ENCODE measurements at places on chromosomes 4 and X.

GRCh38 chr4:85909851-85910250 lies 434.9 kb downstream of the ARHGAP24 start:
- no peak for DNase-seq

DNA sequence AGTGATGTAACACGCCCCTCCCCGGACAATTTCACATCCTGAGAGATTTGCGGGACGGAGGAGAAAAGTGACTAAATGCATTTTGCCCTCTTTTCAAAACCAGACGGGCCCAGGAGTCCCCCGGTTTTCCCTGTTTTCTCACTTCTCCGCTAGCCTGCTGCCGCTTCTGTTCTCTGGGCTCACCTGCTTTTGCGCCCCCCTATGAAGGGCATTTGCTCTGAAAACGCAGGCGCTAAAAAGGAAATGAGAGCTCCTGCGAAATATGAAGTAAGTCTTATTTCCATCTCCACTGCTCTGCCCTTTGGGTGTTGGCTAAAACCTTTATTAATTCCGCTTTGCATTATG lies 613 bp upstream of the TMEM47 start:
- no peak for DNase-seq

DNA sequence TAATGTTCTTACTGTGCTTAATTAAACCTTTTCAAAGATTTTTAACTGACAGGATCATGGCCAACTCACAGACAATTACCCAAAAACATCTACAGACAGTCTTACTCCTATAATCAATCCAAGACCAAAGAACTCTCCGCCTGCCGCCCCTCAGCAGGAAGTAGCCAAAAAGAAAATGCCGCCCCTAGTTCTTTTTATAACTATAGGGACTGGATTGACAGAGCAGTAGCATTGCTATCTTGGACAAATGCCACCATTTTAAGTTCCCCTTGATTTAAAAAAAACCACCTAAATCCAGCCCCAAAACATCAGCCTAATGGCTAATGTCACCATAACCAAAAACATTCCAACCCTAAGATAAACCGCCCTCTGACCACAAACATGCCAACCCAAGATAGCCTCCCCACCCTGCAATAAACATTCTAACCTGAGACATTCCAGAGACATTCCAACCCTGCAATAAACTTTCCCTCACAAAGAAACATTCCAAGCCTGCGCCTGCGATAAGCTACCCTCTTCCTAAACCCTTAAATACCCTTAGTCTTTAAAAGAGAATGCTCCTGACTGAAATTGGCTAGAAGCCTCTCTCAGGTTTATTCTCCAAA lies 77.0 kb downstream of the COQ2 start:
- DNase-seq = no peak

DNA sequence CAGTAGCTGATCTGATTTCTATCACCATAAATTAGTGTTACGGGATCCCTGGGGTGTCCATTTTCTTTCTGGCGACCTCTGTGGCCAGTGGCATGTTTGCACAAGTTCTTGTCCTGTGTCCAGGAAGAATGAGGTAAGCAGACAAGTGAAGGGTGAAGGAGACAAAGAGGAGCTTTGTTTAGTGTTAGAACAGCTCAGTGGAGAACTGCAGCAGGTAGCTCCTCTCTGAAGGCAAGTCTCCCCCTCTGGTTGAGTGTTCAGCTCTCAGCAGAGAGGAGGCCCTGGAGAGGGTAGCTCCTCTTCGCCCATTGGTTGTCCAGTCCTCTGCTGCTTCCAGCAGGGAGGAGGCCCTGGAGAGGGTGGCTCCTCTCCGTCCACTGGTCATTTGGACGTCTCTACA lies 47.2 kb downstream of the DMP1 start:
- no peak for DNase-seq

- no peak for DNase-seq
These were observed 2.2 kb upstream of the FBXL5 start for GRCh38 chr4:15657366-15657765.

GRCh38 chrX:106903856-106904528 lies 851 bp upstream of the RIPPLY1 start:
- DNase-seq = no peak

GRCh38 chr4:85498068-85498733 lies 23.3 kb downstream of the ARHGAP24 start:
- no peak for DNase-seq

GRCh38 chr4:157514711-157515110 lies 294.2 kb downstream of the GRIA2 start:
- DNase-seq = no peak

DNA sequence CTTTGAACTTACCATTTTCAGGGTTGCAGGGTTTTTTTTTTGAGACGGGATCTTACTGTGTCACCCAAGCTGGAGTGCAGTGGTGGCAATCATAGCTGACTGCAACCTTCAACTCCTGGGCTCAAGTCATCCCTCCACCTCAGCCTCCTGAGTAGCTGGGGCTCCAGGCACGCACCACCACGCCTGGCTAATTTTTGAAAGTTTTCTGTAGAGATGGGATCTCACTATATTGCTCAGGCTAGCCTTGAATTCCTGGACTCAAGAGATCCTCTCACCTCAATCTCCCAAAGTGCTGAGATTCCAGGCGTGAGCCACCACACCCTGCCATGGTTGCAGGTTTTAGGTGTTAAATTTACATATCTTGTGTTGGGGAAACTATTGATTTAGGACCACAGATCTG lies 64.5 kb downstream of the STOX2 start:
- DNase-seq = no peak

- DNase-seq = no peak
These were observed 691 bp downstream of the MAGED1 start for GRCh38 chrX:51893931-51894696.

GRCh38 chr4:122512430-122512829 lies 55.9 kb upstream of the IL2 start:
- no peak for DNase-seq

DNA sequence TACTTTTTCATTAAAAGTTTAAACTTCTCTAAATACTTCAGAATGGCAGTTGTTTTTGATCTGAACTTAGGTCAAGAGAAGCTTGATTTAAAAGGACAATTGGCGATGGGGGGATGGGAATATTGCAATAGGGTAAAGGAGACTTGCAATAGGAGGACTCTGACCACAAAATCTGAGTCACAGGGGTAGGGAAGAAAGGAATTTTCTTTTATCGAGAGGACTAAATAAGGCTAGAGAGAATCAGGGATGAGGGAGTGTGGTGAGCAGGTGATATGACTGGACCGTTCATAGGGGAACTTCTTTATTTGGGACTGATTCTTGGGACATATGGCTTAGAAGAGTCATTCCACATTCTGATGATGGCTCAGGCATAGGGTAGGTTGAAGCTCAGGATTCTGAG lies 1260.2 kb downstream of the ADGRL3 start:
- DNase-seq = no peak

- DNase-seq = no peak
These were observed 47.5 kb downstream of the TMEM164 start for GRCh38 chrX:110050386-110050785.

GRCh38 chr4:88320224-88320779 lies 35.9 kb upstream of the PPM1K start:
- DNase-seq = no peak

DNA sequence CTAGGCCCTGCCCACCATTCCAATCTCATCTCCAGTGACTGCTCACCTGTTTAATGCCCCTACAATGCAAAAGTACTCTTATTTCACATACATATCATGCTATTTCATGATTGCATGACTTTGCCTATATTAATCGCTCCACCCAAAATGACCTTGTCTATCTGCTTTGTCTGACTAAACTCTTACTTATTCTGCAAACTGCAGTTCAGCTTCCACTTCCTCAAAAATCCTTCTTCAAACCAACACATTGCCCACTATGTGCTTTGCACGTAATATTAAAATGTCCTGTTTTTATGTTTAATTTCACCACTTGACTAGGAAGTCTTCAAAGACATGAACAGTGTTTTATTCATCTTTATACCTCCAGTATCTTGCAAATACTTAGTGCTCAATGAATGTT lies 229.6 kb downstream of the OPHN1 start:
- DNase-seq = no peak

GRCh38 chrX:20132666-20133065 lies 9.0 kb downstream of the EIF1AX start:
- no peak for DNase-seq

GRCh38 chr4:83019794-83020494 lies 9.3 kb upstream of the LIN54 start:
- no peak for DNase-seq

DNA sequence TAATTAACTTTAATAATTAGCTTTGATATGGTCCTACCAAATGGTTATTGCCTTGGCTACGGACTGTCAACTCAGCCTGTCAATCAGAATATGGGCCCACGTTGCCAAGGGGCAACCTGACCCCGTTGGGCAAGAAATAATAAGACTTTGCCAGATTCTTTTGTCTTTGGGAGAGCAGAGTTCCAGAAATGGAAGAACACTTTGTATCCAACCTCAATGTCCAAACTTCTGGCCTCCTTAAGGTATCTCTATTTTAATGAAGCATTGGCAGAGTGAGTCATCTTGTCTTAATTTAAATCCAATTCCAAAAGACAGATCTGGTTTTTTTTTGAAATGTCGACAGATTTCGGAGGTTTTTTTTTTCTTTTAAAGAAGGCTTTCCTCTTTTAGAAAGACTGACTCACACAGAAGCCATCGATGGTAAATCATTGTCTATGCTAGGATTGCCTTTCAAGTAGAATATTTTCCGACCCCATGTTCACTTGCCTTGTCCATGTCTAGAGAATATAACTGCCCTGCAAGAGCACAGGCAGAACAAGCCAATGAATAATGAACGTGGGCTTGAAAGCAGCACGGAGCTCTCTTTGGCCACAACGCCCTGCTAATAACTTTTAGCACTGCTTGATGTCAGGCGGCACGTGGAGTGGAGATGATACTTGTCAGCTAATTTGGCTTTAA lies 190.3 kb upstream of the GATB start:
- no peak for DNase-seq

- no peak for DNase-seq
These were observed 65.7 kb downstream of the BEX3 start for GRCh38 chrX:103441878-103442535.

- no peak for DNase-seq
These were observed 25.7 kb upstream of the TMEM131L start for GRCh38 chr4:153440475-153440874.

DNA sequence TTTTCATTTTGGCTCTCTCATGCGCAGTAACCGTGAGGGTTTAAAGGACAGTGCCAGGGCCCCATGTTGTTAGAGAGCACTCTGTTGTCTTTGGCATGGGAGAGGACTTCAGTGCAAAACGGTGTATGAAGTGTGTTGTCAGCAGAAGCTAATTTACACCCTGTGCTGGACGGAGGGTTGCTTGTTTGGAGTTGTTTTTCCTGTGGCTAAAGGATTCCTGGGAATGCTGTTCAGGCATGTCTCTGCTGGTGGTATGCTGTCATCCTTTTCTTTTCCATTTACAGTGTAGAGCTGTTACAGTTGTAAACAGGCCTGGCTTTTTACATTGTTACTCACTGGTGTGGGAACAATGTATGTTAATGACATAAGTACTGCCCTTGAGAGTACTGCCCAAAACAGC lies 206.3 kb downstream of the CBR4 start:
- DNase-seq = no peak

GRCh38 chrX:153776120-153776599 lies 4.7 kb upstream of the SRPK3 start:
- no peak for DNase-seq

DNA sequence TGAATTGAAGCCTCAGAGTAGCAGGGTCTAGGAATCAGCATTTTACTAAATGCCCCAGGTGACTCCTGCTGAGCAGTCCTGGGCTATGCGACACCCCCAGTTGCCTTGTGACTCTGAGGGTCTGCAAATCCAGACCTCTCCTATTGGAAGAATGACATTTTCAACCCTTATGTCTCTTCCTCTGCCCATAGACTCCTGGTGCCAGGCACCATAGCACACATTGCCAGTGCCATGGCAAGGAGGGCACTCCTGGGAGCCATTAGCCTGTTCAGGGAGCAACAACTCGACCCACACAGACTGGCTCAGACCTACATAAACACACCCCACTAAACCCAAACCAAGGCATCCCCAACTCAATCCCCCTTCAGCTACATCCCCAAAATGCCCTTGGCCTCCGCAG lies 3.7 kb upstream of the JAKMIP1 start:
- DNase-seq = no peak

- DNase-seq = no peak
These were observed 4.0 kb downstream of the ADH5 start for GRCh38 chr4:99084595-99084994.

DNA sequence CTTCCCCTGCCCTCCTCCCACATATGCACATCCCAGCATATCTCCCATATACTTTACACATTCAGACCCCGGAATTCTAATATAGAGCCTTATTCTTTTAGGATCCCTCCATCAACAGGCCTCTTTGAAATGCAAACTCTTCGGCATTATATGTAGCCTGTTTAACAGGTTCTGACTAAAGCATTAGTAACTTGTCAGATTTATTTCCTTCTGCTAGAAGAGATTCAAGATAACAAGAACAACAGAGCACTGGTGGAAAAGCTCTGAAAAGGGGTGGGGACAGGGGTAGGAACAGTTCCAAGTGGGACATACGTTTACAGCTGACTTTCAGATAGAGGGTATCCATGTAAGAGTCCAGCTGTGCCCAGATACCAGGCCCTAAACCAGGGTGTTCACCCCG lies 31.7 kb upstream of the PRPS1 start:
- DNase-seq = no peak

DNA sequence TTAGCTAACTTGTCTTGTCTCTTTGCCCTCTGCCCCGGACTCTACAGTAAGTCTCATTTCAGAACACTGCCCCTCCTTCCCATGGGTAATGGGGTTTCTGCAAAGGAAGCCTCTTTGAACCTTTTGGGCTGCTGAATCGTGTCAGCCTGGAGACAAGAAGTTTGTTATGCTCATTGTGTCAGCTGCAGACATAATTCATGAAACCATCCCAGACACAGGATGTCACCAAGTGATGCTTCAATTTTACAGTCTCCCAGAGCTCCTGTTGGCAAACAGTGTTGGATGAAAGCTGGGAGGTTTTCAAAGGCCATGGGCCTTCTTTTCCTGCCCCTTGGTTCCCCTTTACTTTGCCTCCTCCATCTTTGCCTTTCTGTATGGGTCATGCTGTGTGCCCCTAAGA lies 223.1 kb upstream of the TAPT1 start:
- DNase-seq = no peak

GRCh38 chr4:140711910-140712309 lies 44.3 kb downstream of the TBC1D9 start:
- no peak for DNase-seq

DNA sequence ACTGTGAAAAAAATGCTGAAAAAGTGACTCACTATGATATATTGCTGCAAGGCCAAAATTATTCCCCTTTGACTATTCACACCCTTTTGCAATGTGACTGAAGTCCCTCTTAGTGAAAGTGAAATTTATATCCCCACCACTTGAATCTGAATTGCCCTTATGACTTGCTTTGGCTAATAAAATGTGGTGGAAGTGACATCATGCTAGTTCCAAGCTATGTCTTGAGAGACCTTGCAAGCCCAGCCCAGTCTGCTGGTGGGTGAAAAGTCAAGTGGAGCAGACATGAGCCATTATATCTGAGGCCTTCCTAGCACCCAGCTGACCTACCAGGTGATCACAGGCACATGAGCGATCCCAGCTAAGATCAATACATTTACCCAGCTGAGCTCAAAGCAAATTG lies 94.7 kb downstream of the LINC00632 start:
- no peak for DNase-seq

GRCh38 chrX:43474321-43474720 lies 181.8 kb upstream of the MAOA start:
- no peak for DNase-seq

All from NCI-H187 treated with DMSO at 0.1 percent for 48 hours (cell line).